ENCODE measurements at places on chromosomes 13 and 19.

DNA sequence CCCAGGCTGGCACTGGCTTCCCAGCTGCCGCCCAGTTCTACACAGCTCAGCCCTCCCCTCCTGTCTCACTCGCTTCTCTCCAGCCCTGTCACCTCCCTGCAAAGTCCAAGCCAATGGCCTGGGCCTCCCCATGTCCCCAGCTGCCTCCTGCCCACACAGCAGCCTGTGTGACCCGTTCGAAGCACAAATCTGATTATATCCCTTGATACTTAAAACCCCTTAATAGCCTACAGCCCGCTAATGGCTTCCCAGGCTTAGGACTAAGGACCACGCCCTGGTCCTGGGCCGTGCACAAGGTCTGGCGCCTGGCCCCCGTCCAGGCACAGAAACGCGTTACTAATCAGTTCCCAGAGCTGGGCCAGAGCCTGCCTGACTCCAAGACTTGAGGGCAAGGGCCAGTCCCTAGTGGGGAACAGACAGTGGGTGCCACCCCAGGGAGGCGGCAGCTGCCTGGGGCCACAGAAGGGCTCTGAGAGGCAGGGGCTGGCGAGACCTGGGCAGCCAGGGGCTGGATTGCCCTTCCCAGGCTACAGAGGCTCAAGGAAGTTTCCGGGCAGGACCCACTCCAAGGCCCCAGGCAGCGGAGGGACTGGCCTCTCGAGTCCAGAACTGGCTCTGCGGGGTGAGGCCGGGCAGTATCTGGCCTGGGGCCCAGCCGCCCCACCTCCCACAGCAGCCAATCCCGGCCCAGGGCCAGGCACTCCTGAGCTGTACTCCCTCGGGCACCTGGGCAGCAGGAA is 10.4 kb downstream of the XAB2 start:
- no peak for DNase-seq

- no peak for DNase-seq
These were observed 24.2 kb downstream of the CEBPG start for GRCh38 chr19:33397536-33398360.

DNA sequence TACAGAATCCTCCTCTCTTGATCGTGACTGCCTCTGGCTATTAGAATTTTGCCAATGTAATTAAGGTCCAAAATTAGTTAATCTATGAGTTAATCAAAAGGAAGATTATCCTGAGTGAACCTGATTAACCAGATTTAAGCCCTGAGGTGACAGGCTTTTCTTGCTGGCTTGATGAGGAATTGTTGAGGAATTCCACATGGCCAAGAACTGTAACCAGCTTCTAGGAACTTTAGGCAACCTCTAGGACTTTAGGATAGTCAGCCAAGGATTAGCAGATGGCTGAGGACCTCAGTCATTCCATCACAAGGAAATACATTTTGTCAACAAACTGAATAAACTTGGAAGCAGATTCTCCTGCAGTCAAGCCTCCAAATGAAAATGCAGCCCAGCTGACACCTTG is 84.8 kb downstream of the STOML3 start:
- DNase-seq, result no peak

- no peak for DNase-seq
These were observed 53.1 kb downstream of the ZNF254 start for GRCh38 chr19:24140099-24140498.

DNA sequence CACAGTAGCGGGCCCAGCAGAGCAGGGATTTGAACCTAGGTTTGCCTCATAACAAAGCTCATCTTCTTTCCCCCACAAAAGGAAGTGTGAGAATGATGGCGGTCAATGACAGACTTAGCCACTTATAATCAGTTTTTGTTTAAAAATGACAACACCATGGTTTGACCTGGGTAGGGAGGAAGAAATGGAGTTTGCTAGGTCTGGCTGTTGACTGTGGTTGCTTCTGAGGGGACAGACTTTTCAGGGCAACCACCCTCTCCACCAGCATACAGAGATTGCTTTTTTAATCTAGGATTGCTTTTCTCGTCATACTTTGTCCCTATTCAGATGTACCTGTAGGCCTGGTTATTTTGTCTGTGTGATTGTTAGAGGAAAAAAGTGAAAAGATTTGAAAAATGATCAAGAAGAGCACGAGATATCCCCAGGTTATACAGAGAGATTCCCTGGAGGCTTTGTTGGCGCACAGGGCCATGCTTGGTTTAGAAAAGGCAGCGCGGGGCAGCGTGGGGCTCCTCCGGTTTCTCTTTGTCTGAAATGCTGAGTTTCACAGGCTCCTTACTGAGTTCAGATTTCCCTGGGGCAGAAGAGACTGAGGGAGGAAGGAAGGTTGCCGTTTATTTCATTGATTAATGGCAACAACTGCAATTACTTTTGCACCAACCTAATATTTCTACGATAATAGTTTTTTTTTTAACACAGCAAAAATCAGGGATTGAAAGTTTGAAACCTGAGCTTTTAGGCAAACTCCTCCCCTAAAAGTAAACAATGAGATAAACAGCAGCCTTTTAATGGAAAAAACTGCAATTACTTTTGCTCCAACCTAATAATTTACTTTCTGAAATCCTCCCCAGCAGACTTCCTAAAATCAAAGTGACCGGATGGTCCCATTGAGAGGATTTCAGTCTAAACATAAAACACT is 97.0 kb upstream of the RNF113B start:
- DNase-seq, result no peak

GRCh38 chr13:29315847-29316246 is 279.6 kb downstream of the SLC7A1 start:
- DNase-seq, result no peak

DNA sequence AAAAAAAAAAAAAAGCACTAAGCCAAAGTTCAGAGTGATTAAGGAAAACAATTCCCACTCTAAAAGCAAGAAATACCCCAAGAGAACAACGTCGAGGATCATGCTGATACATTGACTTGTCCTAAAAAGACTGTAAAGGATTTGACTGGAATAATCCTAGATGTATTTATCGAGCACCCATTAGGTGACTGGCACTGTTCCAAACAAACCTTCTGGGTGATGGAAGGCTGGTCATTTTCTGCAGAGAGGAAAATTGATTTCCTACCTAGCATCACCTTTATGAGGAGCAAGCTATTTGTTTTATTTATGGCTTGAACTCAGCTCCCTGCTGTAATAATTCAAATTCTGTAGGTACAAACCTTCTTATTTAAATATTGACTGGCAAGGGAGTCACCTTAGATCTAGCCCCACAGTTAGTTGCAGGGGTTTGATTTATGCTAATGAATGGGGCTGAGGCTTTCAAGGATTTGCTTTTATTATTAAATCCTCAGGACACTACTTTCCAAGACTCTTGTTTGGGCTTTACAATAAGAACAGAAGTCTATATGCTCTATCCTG is 471.0 kb downstream of the OLFM4 start:
- DNase-seq, result no peak

DNA sequence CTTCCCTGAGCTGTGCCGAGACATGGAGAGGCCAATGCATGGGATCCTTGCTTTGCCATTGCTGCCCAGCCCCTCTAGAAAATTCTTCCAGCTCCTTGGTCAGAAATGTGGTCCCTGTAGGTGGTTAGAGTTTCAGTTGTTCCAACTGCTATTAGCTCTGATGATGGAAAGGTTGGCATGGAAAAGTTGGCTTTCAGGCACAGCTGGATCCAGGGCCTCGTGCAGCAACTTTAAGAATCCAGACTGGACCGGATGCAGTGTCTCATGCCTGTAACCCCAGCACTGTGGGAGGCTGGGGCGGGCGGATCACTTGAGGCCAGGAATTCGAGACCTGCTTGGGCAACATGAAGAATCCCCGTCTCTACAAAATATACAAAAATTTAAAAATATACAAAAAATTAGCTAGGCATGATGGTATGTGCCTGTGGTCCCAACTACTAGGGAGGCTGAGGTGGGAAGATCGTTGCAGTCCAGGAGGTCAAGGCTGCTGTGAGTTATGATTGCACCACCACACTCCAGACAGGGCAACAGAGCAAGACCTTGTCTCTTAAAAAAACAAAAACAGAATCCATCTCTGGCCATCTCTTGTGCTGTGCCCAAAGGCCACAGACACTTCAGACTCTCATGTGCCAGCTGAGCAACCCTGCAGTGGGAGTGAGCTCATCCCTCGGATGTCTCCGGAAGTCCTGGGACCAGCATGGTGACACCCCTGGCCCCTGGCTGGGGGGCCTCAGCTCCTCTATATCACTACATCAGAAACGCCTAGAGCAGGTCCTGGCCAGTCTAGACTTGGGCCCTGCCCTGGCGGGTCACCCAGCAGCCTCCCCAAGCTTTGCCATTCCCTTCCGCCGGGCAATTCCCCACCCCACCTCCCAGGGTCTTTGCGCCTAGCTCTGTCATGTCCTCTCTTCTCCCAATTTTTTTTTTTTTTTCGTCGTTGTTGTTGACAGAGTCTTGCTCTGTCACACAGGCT is 16.8 kb downstream of the MEX3D start:
- DNase-seq, result no peak

DNA sequence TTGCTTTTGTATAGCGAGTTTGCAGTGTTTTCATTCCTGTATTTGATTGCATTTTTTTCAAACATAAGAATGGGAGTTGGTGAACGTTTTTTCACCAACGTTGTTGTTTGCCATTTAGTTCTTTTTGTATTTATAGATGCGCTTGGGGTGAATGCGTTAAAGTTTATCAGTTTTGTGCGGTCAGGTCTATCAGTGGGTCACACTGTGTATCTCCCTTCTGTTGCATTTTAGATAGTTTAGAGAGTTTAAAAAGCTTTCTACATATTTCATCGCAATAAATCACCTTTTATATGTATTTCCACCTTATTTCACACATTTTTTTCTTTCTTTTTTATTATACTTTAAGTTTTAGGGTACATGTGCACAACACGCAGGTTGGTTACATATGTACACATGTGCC is 16.4 kb downstream of the OR7A5 start:
- DNase-seq, result no peak

- no peak for DNase-seq
These were observed 888.3 kb downstream of the PCDH9 start for GRCh38 chr13:66341635-66342377.

DNA sequence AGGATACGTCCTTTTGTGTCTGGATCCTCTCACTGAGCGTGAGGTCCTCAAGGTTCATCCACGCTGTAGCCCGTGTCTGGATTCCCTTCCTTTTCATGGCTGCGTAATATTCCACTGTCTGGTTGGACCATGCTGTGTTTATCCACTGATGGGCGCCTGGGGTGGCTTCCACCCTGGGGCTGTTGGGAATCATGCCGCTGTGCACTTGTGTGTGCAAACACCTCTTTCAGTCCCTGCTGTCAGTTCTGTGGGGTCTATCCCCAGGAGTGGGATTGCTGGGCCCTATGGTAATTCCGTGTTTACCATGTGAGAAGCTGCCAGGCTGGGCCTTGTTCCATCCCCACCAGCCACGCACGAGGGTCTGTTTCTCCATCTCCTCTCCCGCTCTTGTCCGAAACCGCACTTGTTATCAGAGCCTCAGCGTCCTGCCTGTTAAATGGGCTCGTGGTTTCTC is 98.6 kb downstream of the GADD45B start:
- DNase-seq, result no peak

- no peak for DNase-seq
These were observed 5.8 kb downstream of the CRYL1 start for GRCh38 chr13:20519875-20520274.

GRCh38 chr13:107764046-107764445 is 451.3 kb downstream of the LIG4 start:
- no peak for DNase-seq

- DNase-seq, result no peak
These were observed 27.9 kb upstream of the DLEU7 start for GRCh38 chr13:50871405-50871804.

Data from vagina (tissue), 2 donors.